ENCODE measurements at places on chromosomes 6 and 20.

- no peak for DNase-seq
Observed at GRCh38 chr20:50911030-50911429, 20.2 kb downstream of the ADNP start.

GRCh38 chr6:36980876-36981619 lies 4.9 kb downstream of the MTCH1 start:
- DNase-seq = no peak

DNA sequence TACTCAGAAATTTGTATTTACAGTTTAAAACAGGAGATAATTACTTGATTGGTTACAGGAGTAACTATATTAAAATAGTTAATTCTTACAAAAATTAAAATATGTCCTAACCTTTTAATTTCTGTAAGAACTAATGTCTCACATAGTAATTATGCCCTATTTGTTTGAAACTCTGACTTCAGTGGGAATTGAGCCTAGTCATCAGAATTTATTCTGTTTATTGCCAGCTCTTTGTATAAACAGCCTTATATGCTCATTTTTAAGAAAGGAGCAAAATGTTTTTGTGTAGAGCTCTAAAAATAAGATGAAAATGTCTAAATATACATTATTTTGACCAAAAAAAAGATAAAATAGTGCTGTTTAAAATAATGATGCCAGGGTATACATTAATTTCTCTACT lies 21.5 kb downstream of the TRMT11 start:
- no peak for DNase-seq

DNA sequence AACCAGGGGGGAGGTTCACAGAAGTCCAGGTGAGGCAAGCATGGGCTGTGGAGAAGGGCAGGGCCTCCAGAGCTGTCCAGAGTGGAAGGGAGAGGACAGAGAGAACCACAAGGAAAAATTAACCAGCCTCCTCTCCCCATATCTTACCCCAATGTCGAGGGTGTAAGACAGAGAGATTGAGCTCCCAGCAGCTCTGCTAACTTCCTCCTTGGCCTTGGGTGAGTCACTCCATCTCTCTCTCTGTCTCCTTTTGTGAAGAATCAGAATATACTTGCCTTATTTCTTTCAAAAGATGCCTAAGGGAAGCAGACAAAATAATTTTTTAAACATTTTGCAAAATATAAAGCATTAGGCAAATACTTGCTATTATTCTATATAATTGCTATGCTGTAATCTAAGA lies 58.3 kb upstream of the IYD start:
- no peak for DNase-seq

DNA sequence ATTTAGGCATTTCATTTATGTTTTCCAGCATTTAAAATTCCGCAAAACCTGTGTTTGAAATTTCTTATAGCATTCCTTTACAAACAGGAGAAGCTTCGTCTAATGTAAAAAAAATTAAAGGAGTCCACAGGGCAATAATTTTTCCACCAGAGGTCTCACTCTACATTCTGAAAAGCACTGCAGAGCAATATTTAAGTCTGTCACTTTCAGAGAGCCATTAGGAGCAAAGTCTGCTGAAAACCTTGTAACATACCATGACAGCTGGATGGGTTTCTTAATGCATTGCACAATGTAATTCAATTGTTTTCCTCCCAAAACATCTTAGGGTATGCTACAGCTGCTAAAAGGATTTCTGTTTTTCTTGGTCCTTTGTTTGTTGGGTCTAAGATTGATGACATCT lies 18.0 kb downstream of the BAG2 start:
- DNase-seq = no peak

GRCh38 chr20:51176876-51177275 lies 154.0 kb upstream of the KCNG1 start:
- no peak for DNase-seq

GRCh38 chr6:31922942-31923341 lies 4.6 kb upstream of the C2 start:
- no peak for DNase-seq

DNA sequence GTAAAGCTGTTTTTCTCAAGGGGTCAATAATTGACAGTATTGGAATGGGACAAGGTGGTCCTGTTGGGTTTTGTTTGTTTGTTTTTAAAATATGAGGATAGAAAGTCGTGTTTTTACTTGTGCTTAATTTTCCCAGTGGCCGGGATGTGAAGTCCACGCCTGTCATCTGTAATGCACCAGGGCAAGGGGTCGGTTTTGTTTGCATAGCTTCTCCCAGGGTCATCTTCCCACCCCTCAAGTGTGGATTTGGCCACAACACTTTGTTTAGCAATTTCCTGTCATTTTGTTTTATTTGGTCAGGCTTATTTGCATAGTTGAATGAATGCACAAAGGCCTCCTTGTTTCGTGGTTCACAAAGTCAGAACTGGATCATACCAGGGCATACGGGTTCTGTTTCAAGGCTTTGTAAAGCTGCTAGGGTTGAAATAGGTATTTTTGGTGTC lies 29.8 kb downstream of the SYNJ2 start:
- no peak for DNase-seq

GRCh38 chr20:37308086-37309050 lies 18.9 kb downstream of the MANBAL start:
- no peak for DNase-seq
